HFFc6 (cell line): ENCODE measurements at places on chromosomes 6 and 20. TPM values are rescaled to one million over a fixed set of nuclear protein-coding genes. Genes with fewer than 3 reads are reported as not detected.

The RFX6 gene
- not detected in 3 replicates for total RNA-seq

The SNAI1 gene
- 5.4 to 6.8 TPM (median 5.7 TPM) in 3 replicates for total RNA-seq

The BANF2 gene
- total RNA-seq, result not detected in 3 replicates

The DDO gene
- 0.77 to 0.91 TPM (median 0.84 TPM) in 3 replicates for total RNA-seq

The UST gene
- 14.1 to 16.7 TPM (median 16.2 TPM) in 3 replicates for total RNA-seq

The C6orf141 gene
- total RNA-seq, result not detected in 3 replicates
